Nucleus accumbens (tissue), 56 donors: ENCODE measurements at places on chromosomes 12 and 14.

- no peak for DNase-seq
These were observed 192.0 kb downstream of the TTC7B start for GRCh38 chr14:90624227-90624626.

- no peak for DNase-seq
These were observed 107.7 kb downstream of the ARF6 start for GRCh38 chr14:50000380-50001150.

DNA sequence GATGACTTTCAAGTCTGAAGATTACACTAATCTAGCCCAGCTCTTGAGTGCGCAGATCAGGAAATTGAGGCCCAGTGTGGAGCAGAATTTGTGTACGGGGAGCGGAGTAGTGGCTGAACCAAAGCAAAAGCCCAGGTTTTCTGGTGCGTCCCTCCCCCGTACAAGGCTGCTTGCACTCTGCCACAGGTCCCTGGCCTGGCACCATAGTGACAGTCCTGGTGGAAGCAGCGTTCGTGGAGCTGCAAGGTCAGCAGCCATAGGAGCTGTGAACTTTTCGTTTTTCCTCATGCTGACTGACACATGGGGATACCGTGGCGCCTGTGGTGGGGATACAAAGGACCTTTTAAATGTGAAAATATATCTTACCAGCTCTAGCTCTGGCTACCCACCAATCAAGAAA, 1.7 kb downstream of the EVL start:
- DNase-seq, result no peak

DNA sequence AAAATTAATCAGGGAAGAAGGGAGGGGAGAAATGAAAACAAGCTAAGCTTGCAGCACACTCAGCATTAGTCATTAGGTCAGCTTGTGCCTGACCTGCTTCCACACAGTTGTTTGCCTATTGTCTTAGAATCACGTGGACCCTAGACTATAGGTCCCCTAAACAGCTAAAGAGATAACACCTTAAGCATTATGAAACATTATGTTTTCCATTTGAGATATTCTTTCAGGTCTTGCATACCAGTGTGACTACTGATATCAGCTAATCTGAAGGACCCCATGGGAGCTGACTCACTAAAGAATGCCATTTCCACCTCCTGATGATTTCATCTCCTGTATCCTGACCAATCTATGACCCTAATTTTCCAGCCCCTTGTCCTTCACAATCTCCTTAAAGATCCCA, 154.1 kb upstream of the FUT8 start:
- DNase-seq, result no peak

GRCh38 chr14:43207189-43207588, 1299.9 kb downstream of the FSCB start:
- no peak for DNase-seq

GRCh38 chr12:254912-255311, 7.7 kb downstream of the SLC6A13 start:
- DNase-seq, result no peak

GRCh38 chr14:96803958-96804357, 6.8 kb downstream of the VRK1 start:
- DNase-seq, result no peak

DNA sequence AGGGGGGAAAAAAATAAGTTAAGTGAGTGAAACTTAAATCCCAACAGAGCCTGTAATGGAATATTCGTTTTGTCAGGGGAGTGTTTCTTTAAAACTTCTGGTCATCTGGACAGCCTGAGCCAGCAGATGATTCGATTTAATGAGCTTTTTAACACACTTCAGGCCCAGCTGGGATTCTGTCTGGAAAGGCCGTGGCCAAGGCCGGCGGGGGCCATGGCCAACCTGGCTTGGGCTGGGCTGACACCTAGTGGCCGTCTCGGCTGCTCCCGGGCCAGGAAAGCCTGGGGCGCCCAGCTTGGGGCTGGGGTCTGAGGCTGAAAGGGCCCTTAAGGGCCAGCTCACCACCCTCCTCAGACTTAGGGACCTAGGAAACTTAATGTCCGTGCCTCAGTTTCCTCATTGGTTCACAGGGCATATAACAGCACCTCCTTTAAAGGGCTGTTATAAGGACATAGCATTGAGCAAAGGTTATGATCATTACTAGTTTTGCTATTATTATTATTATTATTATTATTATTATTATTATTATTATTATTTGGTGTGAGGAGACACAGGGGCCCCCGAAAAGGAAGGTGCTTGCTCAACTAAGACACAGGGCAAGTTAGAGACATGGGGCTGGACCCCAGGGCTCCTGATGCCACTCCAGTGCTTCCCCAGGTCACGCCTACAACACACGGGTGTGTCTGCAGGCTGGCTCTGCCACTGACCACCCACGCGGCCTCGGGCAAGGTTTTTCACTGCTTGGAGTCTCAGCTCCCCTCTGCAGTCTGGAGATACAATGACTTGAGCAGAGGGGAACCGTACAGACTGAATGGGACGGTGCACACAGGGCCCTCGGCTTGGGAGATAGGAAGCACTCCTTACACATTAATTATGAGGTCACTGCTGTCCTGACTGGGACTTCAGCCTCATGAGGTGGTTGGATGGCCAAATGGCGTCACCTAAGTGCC, 84.0 kb downstream of the SYNE3 start:
- peak; percentile 5 for DNase-seq

DNA sequence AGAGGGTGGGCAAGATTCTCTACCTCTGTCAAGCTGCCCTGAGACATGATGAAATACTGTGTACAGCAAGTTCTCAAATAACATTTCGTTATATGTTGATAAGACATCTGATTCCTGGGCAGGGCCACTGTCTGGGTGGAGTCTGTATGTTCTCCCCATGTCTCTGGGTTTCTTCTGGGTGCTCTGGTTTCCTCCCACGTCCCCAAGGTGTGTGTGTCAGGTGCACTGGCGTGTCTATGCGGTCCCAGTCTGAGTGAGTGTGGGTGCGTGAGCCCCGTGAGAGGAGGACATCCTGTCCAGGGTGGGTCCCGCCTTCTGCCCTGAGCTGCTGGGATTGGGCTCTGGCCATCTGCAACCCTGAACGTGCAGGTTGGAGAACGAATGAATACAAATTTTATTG, 29.6 kb downstream of the KCTD10 start:
- no peak for DNase-seq

GRCh38 chr12:55610598-55610997, 26.1 kb upstream of the OR10P1 start:
- no peak for DNase-seq

DNA sequence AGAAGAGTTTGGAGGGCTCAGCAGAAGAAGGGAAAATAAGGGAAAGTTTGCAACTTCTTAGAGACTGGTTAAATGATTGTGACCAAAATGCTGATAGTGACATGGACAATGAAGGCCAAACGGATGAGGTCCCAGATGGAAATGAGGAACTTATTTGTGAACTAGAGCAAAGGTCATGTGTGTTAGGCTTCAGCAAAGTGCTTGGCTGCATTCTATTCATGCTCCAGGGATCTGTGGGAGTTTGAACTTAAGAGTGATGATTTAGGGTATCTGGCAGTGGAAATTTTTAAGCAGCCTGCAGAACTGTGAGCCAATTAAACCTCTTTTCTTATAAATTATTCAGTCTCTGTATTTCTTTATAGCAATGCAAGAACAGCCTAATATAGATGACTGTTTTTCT, 88.9 kb upstream of the ARHGAP5 start:
- DNase-seq, result no peak

DNA sequence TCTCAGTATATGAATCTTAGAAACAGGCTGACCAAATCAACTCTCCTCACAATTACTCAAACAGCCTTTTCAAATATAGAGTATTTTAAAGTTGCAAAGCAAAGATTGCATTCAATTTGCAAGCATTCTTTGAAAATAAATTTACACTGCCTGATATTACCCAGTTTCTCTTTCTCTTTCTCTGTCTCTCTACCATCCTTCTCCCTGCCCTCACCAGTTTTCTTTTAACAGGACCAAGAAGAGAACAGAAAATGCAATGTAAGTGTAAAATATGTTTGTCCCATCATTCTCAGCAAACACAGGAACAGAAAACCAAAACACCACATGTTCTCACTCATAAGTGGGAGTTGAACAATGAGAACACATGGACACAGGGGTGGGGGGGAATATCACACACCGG, 520.3 kb upstream of the USP15 start:
- no peak for DNase-seq

DNA sequence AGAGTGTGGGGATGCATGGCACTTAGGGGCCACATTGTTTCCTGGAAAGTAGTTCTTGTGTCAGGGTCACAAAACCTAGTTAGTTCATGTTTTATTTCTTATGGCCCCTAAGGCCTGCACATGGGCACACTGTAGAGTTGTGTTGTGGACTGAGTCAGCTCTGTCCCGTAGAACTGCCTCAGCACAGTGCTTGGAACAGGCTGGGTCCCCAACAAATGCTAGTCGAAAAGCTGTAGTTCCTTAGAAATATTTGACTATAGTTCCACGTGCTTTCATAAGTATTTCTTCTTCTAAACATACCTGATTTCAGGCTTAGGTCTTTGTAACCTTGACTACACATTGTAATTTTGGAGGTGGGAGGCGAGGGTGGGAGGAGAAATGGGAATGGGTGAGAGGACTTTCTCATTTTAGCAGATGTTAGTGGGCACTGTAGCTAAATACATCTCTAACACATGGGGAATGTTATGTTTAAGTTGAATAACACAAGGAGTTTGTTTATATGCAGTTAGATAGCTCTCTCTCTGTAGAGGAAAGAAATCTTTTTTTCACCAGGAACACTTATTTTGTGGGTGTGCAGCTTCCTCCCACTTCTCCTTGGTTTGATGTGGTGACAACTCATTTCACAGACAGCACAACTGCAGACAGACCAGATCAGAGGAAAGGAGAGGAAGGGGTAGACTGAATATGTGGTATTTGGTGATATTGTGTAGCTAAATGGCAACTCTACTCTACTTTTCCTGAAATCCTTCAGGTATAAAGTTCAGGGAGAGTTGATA, 39.5 kb upstream of the DACT1 start:
- no peak for DNase-seq

DNA sequence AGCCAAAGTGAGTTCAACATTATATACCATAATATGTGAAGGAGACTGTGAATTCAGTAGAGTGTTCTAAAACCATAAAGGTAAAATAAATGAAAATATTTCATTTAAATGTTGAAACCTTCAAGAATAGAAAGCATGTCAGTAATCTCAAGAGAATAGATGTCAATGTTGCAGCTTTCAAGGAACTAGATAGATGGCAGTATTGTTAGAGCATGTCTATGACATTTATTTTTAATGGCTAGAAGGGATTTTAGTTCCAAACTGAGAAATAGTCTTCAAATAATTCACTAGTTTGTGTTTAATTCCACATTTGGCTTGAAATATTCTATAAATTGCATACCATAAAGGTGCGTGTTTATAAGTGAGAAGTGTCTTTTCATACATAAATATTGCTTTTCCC, 326.5 kb downstream of the FLRT2 start:
- no peak for DNase-seq

DNA sequence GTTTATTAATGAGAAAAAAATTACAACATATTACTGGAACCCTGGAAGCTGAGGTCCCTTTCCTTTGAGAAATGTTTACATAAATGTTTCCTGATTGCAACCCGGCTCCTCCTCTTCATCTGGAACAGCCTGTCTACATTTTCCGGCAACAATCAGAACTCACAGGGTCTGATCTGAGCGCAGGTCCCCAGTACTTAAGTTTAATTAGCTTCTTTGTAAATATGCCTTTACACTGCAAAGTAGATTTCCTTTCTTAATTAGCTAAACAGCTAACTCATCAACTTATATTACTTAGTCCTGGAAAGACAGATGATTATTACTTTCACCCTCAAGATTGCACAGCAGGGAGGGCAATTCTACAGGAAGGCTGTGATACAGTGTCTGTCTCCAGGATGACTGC, 213.0 kb downstream of the MON2 start:
- DNase-seq, result no peak

DNA sequence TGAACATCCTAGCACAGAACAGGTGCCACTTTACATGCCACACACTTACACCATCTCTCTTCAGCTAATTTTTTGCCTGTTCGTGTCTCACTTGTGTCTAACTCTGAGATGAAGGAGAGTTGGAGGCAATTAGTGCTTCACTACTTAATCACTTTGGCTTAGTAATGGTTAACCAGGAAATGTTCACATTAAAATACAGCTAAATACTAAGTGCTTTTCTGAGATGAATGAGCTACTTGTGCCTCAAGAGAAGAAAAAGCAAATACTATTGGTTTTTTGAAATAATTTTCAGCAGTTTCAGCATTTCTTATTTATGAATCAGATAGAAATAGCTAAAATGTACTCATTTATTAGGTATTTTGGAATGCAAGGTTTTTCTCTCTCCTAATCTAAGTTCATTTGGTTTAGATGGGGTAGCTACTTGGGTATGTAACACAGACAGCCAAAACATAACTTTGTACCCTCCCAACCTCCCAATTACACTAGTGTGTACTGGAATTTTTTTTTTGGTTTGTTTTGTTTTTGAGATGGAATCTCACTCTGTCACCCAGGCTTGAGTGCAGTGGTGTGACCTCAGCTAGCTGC, 1474.1 kb upstream of the SEL1L start:
- DNase-seq, result no peak

- no peak for DNase-seq
These were observed 2.0 kb downstream of the SCN8A start for GRCh38 chr12:51593021-51593420.

DNA sequence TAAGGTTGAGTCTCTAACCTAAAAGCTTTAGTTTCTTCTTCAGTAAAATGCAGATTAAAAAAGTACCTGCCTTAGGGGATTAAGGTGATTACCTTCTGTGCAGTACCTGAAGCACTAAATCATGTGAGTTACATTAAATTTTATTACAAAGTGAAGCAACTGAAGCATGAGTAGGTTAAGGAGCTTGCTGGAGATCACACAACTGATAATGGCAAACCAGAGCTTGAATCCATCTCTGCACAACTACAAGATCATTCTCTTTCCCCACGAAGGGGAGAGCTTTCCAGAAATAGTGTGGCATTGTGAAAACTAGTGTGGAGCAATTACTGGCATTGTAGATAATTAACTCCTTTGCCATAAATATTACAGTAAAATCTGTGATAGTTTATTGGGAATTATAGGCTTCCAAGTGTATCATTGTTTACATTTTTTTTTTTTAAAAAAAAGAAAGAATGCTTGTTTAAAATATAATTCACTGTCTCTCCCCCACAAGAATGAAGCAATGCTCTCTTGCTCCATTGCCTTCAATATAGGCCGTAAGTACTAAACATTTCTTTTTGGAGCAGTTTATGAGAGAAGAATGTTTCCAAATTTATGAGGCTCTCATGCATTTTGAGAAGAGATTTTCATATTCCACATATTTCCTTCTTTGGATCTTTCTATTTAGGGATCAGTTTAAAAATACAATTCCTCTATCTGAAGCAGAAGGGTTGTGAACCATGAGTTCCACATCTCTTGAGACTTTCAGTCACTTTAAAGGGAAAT, 20.5 kb downstream of the SLC38A2 start:
- DNase-seq, result no peak

DNA sequence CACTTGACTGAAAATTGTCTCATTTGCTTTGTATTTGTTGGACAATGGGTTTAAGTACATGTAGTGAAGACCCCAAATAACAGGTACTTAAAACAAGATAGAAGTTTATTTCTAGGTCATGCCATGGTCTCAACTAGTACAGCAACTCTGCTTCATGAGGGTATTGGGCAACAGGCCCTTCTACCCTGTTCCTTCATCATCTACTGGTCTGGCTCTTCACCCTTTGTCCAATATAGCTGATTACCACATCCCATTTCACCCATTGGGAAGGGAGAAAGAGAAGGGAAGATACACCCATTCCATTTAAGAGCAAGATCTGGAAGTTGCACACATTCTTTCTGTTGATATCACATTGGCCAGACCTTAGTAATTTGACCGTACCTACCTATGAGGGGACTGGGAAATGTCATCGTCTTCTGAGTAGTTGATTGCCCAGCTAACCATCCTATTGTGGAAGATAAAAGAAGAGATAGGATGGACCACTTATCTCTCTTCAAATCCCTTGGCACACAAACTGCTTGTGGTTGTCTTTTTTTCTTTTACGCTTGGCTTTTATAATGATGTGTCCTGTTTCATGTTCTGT, 104.6 kb downstream of the DIP2B start:
- DNase-seq, result no peak
